ENCODE measurements at places on chromosomes 4 and X.
A peak's percentile ranks its signal among the peaks of the same experiment; 100 is the strongest.

- no peak for DNase-seq
Observed at GRCh38 chr4:56055027-56055977, 106.6 kb downstream of the CEP135 start.

DNA sequence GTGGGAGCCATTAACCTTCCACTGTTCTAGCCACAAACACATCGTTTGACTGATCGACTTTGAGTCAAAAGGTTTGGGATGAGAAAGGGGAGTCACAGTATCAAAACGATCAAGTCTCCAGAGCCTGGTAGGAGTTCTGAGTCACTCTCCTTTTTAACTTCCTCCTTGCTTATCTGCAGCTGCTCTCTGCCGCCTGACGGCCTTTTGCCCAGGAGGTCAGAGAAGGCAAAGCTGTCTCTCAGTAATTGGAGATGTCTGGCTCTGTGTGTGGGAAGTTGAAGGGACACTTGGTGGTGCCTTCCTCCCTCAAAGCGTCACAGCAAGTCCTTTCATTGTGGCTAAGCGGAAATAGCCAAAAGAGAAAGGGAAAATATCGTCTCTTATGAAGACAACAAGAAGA, 63.1 kb downstream of the ANOS1 start:
- DNase-seq, result no peak

- peak; percentile 11 for DNase-seq
Observed at GRCh38 chr4:87543835-87544461, 14.8 kb upstream of the SPARCL1 start.

DNA sequence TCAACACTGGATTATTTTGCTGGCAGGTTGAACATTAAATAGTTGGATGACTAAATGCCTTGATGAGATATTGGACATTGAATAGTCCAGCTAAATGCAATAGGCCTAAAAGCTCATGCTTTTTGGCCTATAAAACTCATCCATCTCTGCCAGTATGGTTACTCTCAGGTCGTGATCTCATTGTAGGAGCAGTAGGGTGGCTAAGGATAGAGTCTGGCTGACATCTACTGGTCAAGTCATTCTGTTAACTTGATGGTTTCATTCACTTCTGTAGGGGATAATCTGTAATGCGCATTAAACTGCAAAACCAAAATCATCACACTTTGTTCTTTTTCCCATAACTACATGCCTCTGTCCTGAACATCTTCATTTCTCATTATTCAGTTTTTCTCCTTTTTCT, 227.0 kb downstream of the DKK2 start:
- peak; percentile 6 for DNase-seq

GRCh38 chr4:7830747-7831146, 108.9 kb downstream of the AFAP1 start:
- no peak for DNase-seq

- DNase-seq, result no peak
Observed at GRCh38 chr4:97081951-97082350, 1061.3 kb downstream of the STPG2 start.

GRCh38 chr4:22859318-22859717, 166.6 kb downstream of the GBA3 start:
- DNase-seq, result no peak

GRCh38 chr4:93384887-93385286, 443.7 kb upstream of the ATOH1 start:
- DNase-seq, result no peak

DNA sequence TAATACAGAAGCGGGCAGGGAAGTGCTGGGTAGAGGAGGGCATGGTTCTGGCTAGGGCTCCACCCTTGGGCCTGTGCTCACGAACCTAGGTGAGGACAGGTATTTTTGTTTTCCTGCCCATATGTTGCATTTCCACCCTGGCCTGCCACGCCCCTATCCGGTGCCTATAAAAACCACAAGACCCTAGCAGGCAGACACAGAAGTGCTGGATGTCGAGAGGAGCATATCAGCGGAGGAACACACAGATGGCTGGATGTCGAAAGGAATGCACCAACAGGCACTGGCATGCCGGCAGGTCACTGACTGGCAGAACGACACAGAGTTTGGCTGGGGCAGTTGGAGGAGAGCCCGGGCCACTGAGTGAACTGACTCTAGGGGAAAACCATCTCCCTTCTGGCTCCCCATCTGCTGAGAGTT, 316.6 kb upstream of the BOD1L1 start:
- DNase-seq, result no peak

DNA sequence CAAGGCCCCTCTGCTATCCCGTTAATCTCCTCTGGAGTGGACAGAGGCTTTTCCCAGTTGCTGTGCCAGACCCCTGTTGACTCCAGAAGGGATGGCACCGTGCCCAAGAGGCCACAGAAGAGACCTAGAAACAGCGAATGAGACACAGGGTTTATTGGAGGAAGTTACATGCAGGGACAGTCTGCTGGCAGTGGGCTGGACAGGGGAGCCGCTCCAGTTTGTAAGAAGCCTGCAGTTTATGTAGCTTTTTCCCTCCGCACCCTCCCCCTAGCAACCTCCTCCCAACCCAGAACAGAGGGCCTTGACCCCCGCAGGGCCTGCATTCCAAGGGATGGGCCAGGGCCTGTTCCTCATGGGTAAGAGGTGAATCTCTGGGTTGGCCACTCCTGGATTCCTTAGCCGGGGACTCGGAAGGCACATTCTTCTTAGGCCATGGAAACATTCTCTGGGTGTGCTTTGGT, 216.8 kb upstream of the PSAPL1 start:
- DNase-seq, result no peak

- no peak for DNase-seq
Observed at GRCh38 chr4:10278071-10278470, 161.5 kb upstream of the WDR1 start.

DNA sequence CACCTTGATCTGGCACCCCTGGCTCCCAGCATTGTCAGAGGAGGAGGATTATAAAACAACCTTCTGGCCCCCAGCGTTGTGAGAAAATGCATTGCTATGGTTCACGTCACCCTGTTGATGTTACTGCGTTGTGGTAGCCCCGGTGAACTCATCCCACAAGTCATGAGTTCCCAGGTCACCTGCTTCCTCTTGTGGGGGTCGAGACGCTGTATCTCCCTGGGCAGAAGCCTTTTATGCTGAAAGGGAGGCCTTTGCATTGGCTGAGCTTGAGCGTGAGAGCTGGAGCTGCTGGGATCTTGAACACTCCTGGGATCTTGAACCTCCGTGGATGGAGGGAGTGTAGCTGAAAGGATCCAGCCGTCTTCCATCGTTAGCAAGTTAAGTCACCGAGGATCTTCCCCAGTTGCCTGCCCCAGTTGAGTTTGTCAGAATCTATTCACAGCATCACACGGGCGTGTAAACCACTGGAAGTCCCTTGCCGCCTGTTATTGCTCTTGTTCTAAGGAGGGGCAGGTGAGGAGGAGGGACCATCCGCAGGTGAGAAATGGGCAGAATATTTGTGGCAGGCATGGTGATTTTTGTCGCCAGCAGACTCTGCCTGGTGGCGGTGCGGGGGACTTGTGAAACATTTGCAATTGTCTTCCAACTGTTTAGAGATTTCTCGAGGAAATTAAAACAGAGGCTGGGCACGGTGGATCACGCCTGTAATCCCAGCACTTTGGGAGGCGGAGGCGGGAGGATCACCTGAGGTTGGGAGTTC, 299.9 kb downstream of the ASMT start:
- no peak for DNase-seq

DNA sequence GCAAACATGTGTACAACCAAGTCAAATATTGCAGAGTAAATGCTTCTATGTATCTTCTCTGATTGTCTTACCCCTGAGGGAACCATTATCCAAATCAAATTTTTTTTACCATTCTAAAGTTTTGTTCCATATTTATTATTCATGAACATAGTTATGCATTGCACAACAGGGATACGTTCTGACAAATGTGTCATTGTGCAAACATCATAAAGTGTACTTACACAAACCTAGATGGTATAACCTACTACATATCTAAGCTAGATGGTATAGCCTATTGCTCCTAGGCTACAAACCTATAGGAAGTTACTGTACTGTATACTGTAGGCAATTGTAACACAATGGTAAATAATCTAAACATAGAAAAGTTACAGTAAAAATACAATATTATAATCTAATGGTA, 23.4 kb downstream of the BEX3 start:
- DNase-seq, result no peak

GRCh38 chrX:9875801-9876200, 89.6 kb downstream of the SHROOM2 start:
- no peak for DNase-seq

DNA sequence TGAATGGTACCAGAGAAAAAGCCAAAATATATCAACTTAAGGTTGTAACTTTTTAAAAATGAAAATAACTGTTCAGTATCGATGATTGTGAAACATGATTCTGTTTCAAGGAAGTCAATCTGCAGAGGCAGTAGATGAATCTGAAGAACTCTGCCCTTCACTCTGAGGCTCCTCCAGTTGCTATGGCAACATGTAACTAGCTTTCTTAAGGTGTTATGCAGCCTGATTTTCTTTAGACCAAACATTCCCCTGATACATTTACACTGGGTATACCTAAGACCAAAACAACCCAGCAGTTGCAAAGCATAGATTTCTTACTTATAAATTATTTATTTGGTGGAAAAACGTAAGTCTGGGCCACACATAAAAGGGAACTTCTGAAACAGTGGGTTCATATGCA, 133.6 kb upstream of the RASGEF1B start:
- peak; percentile 5 for DNase-seq

GRCh38 chr4:164210377-164210776, 543.6 kb upstream of the SMIM31 start:
- no peak for DNase-seq

DNA sequence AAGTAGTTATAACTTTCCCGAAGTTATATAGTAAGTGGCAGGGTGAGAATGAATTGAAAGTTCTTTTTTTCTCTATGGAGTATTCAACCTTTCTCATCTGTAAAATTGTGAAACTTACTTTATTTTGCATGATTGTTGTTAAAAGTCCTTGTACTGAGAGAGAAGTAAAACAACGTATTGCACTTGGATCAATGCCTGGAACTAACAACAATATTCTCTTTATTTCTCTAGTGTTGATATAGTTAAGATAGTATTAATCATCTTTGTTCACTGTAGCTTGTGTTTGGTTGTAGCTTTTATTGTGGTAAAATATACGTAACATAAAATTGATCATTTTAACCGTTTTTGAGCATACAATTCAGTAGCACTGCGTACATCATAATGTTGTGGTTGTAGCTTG, 48.7 kb downstream of the STIM2 start:
- no peak for DNase-seq

- peak; percentile 8 for DNase-seq
Observed at GRCh38 chrX:106378616-106379015, 210.5 kb downstream of the PWWP3B start.

- DNase-seq, result no peak
Observed at GRCh38 chr4:64016893-64017292, 392.4 kb downstream of the TECRL start.

GRCh38 chr4:7894098-7894676, 45.5 kb downstream of the AFAP1 start:
- no peak for DNase-seq
